ENCODE measurements at places on chromosomes 11 and 22. TPM values are rescaled to one million over a fixed set of nuclear protein-coding genes. Genes with fewer than 3 reads are reported as not detected.

Gene MLC1
- not detected for total RNA-seq

Gene GGT5
- not detected for total RNA-seq

Gene TMEM151A
- not detected for total RNA-seq

Gene MRTFA
- total RNA-seq = 40.9 TPM

DNA sequence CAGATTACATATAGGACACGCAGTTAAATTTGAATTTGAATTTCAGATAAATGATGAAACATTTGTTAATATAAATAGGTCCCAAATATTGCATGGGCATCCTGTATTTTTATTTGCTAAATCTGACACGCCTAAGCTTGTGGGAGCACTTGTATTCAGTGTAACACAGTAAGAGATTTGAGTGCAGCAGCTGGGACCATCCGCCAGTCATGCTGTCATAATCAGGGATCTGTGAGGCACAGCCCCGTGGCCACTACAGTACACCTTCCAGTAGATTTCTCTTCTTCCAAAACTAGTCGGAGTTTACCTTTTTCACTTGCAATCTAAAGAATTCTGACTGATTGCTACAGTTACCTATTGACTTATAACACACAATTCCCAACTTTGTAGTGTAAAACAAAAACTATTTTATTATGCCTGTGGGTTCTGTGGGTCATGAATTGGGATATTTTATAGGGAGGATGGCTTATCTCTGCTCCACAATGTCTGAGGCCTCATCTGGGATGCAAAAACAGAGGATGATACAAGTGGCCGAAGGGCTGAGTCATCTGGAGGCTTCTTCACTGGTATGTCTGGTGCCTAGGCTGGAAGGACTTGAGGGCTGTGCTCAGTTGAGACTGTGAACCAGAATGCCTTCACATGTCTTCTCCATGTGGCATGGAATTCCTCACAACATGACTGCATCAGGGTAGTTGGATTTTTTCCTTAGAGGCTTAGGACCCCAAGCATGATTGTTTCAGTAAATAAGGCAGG is 74.1 kb downstream of the PRSS23 start:
- no peaks in the 10 kb centered on the region for H3K36me3 ChIP-seq
- H3K4me3 ChIP-seq = no peak overlapping the region
- peaks cover 3% of the 10 kb centered on the region for H3K4me1 ChIP-seq
- DNase-seq = no peak
- H3K27me3 ChIP-seq = no peaks in the 10 kb centered on the region

GRCh38 chr11:73343076-73343873 is 32.9 kb upstream of the RELT start:
- peaks cover 30% of the 10 kb centered on the region for H3K27me3 ChIP-seq
- no peak for DNase-seq
- H3K4me1 ChIP-seq = peaks cover 14% of the 10 kb centered on the region
- no peak overlapping the region for H3K27ac ChIP-seq

DNA sequence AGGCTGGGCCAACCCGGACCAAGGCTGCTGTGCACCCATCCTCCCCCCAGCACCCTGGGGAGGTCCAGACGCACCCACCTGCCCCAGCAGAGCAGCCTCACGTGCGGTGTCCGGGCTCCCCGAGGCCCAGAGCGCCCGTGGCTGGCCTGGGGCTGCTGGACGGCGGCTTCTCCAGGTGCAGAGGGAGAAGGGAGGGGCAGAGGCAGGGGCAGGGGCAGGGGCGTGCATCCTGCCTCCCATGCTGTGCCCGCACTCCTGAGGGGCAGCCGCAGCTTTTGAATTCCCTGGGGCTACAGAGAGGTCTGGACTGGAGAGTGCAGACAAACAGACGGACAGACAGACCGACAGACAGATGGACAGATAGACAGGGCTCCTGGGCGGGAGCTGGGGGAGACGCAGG is 83.6 kb upstream of the PRR5 start:
- DNase-seq = no peak
- no peak overlapping the region for H3K27ac ChIP-seq
- no peaks in the 10 kb centered on the region for H3K27me3 ChIP-seq
- peaks cover 15% of the 10 kb centered on the region for H3K4me1 ChIP-seq

- H3K4me3 ChIP-seq = peak overlapping the region; percentile 75
- no peak overlapping the region for H3K27ac ChIP-seq
- H3K36me3 ChIP-seq = no peaks in the 10 kb centered on the region
- H3K4me1 ChIP-seq = peaks cover 4% of the 10 kb centered on the region
- H3K27me3 ChIP-seq = peaks cover 100% of the 10 kb centered on the region
Measured at GRCh38 chr11:107591378-107592230, 657 bp downstream of the ELMOD1 start.

DNA sequence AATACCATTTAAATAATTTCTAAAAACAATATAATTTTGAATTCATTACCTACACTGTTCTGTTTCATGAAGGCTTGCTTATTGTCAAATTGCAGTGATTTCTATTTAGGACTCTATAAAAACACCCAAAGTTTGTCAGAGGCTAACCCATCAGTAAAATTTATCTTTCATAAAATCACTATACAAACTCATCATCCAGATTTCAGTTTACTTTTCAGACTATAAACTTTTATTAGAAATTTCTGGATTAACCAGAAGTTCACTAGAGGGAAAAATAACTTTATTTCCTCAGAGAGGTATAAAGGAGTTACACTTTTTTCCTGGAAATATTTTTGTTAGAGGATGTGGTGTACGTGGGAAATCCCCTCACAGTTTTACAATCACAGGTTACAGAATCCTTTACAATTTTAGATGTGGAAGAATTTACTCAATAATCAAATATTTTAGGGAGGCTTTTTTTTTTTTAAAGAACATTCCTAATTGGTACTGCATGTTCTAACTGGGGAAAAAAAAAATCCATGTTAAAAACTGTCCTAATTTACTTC is 176.7 kb downstream of the SWAP70 start:
- H3K4me3 ChIP-seq = no peak overlapping the region
- H3K27ac ChIP-seq = no peak overlapping the region
- no peak for DNase-seq
- H3K27me3 ChIP-seq = no peaks in the 10 kb centered on the region

- peaks cover 36% of the 10 kb centered on the region for H3K4me1 ChIP-seq
- peaks cover 12% of the 10 kb centered on the region for H3K27me3 ChIP-seq
- H3K36me3 ChIP-seq = no peaks in the 10 kb centered on the region
- DNase-seq = no peak
- no peak overlapping the region for H3K4me3 ChIP-seq
- no peak overlapping the region for H3K27ac ChIP-seq
Measured at GRCh38 chr22:43427296-43428004, 15.6 kb downstream of the MPPED1 start.

DNA sequence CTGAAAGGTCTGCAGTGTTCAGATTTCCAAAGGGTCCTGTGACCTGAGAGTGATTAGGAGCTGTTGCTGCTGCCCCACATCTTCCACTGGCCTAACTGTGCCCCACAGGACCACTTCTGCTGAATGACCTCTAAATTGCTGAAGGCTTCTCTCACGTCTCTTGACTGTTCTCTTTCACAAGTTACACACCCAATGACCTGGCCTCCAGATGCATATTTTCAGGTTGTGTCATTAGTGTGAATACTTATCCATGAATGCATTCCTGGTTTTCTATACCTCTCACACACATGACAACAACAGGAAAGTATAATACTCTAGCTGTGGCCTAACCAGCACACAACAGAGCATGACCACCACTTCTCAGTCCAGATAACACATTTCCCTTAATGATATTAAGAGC is 15.4 kb downstream of the PRR14L start:
- H3K4me3 ChIP-seq = no peak overlapping the region
- no peak overlapping the region for H3K27ac ChIP-seq
- no peaks in the 10 kb centered on the region for H3K4me1 ChIP-seq
- no peaks in the 10 kb centered on the region for H3K36me3 ChIP-seq

DNA sequence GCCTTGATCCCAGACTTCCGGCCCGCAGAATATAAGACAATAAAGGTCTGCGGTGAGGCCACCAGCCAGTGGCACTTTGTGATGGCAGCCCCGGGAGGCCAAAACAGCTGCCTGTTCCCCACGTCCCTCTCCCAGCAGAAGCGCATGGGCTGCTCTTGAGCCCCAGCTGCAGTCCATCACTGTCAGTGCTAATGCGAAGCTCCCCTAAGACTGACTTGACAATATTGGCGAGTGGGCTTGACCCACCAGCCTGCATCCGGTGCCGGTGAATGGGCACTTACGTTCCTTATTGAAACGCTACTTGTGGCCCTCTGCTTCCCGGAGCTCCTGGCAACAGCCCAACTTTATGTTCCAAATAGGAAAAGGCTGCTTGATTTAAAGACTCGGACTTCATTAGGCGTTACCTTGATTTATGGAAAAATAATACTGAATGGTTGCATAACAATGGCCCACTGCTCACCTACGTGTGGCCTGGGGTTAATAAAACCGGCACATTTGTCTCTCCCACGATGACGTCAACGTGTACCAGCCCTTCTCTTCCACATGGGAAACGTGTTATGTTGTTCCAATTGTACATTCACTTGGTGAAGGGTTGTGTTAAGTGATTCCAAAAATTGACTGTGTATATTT is 93.4 kb upstream of the SEPTIN5 start:
- DNase-seq = no peak
- H3K27me3 ChIP-seq = no peaks in the 10 kb centered on the region
- H3K4me3 ChIP-seq = peak overlapping the region; percentile 6
- no peaks in the 10 kb centered on the region for H3K36me3 ChIP-seq
- peaks cover 33% of the 10 kb centered on the region for H3K4me1 ChIP-seq
- no peak overlapping the region for H3K27ac ChIP-seq

DNA sequence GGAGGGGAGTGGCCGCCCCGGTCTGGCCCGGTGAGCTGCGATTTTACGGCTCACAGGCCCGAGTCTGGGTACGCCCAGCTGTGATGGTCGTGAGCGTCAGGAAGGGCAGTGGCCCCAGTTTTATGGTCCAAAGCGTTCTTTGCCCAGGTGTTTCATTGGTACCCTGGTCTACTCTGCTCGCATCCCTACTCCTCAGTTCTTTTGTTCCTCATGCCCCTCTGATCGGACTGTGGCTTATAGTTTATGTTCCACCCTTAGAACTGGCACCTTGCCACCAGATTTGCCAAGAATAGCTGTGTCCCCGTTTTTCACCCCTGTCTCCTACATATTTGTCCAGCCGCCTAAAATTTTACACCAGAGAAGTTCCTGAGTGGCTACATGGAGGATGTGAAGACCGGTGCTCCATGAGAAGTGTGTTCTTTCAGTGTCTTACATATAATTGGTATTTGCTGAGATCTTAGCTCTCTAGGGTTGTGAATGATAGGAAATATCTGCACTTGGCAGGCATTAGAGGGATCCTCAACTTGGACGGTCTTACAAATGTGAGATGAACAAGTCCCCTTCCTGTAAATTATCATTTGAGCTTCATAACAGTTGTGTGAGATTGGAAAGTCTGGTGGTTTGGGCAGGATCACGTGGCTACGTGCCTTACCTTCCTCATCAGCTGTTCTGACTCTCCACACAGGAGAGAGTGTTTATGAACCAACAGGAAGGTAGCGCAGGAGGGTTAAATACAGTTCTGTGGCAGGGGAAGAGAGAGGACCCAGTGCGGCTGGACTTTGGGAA is 1.1 kb downstream of the PANX1 start:
- H3K27me3 ChIP-seq = no peaks in the 10 kb centered on the region
- H3K4me3 ChIP-seq = peak overlapping the region; percentile 65
- peak; percentile 69 for DNase-seq
- no peaks in the 10 kb centered on the region for H3K36me3 ChIP-seq
- no peak overlapping the region for H3K27ac ChIP-seq

GRCh38 chr11:65478388-65479183 is 20.3 kb upstream of the MALAT1 start:
- H3K4me1 ChIP-seq = peaks cover 30% of the 10 kb centered on the region
- H3K4me3 ChIP-seq = no peak overlapping the region
- DNase-seq = peak; percentile 34
- H3K27me3 ChIP-seq = no peaks in the 10 kb centered on the region
- peak overlapping the region; percentile 87 for H3K27ac ChIP-seq

GRCh38 chr11:78773077-78773476 is 198.4 kb upstream of the NARS2 start:
- no peaks in the 10 kb centered on the region for H3K4me1 ChIP-seq
- no peak for DNase-seq
- H3K27me3 ChIP-seq = no peaks in the 10 kb centered on the region
- no peak overlapping the region for H3K4me3 ChIP-seq

DNA sequence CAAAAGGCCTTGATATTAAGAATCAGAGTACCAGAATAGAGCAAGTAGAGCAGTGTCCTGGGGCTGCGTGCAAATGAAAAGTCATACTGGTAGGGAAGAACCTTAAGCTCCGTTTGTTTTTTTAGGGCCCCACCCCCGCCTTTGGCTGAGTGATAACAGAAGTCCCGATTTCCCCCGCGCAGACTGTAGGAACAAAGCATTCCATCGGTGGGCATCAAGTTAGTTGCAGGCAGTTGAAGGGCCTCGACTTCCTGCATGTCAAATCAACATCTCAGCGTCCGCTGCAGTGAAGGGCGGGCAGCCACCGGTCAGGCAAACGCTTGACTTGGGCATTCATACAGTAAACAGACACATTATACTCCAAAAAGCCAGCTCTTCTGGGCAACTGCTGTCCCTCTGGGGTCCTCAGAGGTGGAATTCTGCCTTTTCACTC is 11.7 kb downstream of the LRP4 start:
- no peaks in the 10 kb centered on the region for H3K36me3 ChIP-seq
- peak; percentile 46 for DNase-seq
- no peaks in the 10 kb centered on the region for H3K27me3 ChIP-seq
- H3K4me3 ChIP-seq = no peak overlapping the region

DNA sequence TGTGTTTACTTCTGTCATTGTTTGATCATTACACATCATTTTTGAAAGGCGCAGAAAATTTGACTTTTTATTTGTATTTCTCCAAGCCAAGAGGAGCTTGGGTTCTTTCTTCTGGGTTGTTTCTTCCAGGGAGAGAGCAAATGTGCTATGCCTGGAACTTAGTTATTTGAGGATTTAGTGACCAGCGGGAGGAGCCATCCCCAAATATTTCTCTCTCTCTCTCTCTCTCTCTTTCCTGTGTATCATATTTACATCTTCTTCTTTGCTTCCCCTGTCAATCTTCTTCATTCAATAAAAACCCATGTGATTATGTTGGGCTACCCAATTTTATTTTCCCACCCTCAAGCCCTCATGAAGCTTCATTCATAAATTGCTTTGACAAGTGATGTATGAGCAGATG is 534.5 kb downstream of the LRRC4C start:
- no peaks in the 10 kb centered on the region for H3K36me3 ChIP-seq
- H3K4me1 ChIP-seq = no peaks in the 10 kb centered on the region
- no peak overlapping the region for H3K4me3 ChIP-seq
- no peak overlapping the region for H3K27ac ChIP-seq
- H3K27me3 ChIP-seq = no peaks in the 10 kb centered on the region

DNA sequence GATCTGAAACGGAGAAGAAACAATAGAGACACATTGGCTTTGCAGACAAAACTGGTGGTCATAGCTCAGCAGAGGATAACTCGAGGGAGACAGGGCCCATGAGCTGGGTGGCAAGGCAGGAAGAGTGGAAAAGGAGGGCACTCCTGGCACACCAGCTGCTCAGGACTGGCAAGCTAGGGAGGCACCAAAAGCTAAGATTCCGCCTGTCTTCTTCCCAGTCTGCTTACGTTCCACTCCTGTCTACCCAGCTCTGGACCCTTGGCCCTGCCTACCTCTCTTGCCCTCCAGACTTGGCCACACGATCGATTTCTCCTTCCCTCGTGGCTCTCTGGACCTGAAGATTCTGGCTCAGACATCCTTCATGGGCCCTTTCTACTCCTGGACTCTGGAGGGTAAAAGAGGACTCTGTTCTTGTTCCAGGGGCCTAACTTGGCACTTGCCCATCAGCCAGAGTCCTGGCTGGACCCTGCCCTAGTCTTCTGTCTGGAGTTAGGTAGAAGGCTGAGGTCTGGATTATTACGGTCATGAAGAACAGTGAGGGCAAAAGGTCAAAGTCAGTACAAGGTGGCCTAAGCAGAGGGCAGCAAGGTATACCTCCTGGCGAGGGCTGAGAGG is 115.2 kb upstream of the PITPNB start:
- H3K4me3 ChIP-seq = no peak overlapping the region
- H3K27ac ChIP-seq = no peak overlapping the region
- peaks cover 13% of the 10 kb centered on the region for H3K4me1 ChIP-seq
- no peaks in the 10 kb centered on the region for H3K36me3 ChIP-seq
- DNase-seq = no peak
- no peaks in the 10 kb centered on the region for H3K27me3 ChIP-seq
